H54 (cell line): ENCODE measurements at places on chromosomes 7 and 10.

DNA sequence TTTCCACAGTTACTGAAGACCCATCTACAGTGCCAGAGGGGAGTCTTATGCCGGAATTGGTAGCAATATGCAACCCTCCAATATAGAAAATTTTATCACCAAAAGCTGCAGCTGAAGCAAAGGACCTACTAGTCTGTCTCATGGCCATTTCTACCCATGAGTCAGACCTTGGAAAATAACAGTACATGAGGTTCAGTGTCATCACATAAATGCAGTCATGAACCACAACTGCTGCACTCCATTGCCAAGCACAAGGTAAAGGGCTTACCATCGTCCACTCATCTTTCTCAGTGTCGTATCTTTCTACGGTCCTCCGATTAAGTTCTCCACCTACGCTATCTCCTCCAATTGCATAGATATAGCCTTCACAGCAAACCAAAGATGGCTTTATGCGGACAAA is 21.8 kb downstream of the KBTBD2 start:
- no peak for DNase-seq

- DNase-seq, result no peak
These were observed 28.6 kb upstream of the TRIL start for GRCh38 chr7:28986765-28987110.

GRCh38 chr10:74924251-74924963 is 98.0 kb downstream of the KAT6B start:
- DNase-seq, result peak; percentile 42

- no peak for DNase-seq
These were observed 23.0 kb downstream of the ZNF33B start for GRCh38 chr10:42615419-42615818.

DNA sequence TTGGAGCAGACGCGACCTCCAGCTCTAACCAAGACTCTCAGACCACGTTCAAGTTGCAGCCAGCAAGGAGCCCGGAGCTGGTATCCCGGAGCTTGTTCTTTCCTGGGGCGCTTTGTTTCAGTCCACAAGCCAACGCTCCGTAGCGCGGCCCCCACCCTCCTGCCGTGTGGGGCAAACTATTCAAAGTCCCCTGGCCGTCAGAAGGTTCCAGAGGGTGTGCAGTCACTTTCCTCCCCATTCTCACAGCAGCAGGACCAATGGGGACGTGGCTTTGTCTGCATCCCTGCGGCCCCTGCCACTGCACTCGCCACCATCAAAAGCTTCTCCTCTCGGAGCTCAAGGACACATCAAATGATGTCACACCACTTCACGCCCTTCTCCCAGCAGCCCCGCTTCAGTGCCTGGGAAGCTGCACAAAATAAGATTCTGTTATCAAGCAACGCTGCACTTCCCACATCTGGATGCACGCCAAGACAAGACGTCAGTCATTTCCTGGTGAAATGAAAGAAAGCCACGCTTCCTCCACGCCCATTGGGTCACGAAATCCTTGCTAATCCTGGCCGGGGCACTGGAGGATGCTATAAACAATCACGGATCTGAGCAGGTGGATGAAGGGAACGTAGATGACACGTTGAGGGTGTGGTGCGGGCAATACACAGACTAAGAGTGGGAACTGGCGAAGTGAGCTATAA is 348.2 kb downstream of the PTPRN2 start:
- no peak for DNase-seq

DNA sequence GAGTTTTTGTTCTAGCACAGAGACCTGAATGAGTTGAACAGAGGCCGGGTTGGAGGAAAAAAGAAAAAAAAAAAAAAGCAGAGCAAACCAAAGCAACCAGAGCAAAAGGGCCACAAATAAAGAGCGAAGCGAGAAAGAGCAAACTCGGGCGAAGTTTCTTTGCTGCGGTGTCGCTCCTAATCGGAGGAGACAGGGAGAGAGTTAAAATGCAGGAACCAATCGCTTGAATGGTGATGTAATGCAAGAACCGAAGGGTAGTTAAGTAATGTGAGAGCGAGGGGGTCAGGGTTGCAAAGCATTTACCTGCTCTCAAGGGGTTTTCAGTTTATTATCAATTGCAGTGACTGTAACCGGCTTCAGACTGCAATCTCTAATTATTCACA is 271.7 kb downstream of the TRIL start:
- DNase-seq, result peak; percentile 29

GRCh38 chr7:100572949-100573675 is 588 bp downstream of the SAP25 start:
- DNase-seq, result no peak

GRCh38 chr7:137578541-137578940 is 235.0 kb upstream of the PTN start:
- no peak for DNase-seq

DNA sequence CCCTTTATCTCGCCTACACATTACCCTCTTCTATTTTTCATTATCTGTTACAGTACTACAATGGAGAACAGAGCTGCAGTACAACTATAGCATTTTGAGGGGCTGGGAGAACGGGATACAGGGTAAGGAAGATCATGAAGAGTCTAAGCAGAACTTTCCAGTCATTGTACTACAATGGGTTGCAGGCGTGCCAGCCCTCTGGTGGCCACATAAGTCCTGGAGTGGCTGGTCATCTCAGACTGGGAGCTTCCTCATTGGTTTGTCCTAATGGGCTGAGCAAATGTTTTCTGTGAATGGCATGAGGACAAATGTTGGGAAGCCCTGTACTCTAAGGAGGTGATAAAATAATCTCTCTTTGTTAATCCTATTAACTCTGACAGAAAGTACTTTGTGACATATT is 33.0 kb downstream of the TMEM106B start:
- peak; percentile 18 for DNase-seq

DNA sequence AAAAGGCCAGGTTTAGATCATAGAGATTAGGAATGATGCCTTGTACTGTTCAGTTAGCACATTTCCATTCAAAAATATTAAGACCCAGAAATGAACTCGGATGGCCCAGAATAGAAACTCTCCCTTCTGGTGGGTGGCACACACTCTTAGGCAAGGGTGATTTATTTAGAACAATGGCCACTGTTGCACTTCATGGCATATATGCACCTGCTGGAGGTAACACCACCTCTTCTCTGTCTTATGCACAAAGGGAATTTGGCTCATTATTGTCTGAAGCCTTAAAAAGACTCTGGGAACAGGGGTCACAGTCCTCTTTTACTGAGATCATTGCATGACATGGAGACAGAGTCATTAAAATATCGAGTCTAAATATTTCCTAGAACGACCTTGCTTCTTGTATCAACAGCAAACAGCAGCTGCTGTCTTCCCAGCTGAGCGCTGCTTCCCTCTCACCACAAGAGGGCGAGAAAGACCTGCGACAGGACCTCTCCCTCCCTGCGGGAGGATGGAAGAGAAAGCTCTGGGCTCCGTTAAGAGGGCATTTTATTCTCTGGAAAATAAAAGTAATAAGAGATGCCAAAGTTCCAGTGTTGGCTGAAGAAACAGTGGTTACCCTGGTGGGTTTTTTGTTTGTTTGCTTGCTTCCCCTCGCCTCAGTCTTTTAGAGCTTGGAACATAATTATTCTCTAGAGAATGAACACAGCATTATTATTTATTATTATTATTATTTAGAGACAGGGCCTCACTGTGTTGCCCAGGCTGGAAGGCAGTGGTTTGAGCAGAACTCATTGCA is 13.5 kb upstream of the BAMBI start:
- DNase-seq, result peak; percentile 79

GRCh38 chr10:2936816-2937215 is 130.5 kb upstream of the PFKP start:
- no peak for DNase-seq

GRCh38 chr10:19815731-19816410 is 361 bp upstream of the PLXDC2 start:
- peak; percentile 17 for DNase-seq

DNA sequence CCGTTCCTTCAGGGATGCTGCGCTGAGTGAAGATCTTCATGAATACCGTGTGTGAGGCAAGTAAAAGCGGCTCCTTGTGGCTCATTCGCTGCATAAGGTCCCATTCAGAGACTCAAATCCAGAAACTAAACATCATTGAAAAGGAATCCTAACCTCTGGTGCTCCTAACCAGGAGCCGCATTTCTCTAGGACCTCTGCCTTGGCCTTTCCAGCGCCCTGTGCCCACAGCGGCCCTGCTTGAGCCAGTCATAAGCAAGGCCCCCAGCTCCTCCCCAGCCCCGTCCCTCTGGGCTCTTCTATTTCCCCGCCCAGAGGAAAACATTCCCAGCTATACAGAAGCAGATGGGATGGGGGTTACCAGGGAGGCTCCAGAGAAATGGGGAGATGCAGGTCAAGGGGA is 42.6 kb upstream of the INSIG1 start:
- DNase-seq, result no peak

DNA sequence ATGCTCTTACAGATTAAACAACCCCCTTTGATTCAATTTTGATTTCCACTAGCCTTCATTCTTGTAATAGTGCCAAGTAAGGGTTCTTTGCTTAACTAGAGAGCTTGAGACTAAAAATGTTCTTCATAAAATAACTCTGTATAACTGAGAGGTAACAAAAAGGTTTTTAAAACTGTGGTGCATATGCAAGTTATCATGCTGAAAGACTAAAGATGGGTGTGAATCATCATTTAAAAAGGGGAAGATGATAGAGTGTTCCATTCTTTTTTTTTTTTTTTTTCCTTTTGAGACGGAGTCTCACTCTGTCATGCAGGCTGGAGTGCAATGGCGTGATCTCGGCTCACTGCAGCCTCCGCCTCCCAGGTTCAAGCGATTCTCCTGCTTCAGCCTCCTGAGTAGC is 11.1 kb downstream of the MDFIC start:
- no peak for DNase-seq

DNA sequence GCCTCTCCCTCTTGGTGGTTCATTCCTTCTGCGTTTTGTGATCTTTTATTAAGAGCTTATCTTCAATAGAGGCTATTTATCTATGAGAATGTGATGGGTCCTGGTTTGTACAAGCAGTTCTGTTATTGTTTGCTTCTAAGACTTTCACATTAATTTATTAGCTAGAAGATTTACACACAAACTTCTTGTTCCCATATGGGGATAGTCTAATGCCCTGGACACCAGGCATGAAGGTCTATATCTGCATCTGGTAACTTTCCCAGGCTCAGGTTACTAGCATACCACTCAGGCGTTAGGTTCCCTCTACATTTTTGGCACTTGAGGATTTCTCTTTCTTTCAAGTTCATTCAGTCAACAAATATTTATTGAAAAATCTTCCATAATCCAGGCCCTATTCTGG is 7.7 kb downstream of the XPNPEP1 start:
- no peak for DNase-seq

DNA sequence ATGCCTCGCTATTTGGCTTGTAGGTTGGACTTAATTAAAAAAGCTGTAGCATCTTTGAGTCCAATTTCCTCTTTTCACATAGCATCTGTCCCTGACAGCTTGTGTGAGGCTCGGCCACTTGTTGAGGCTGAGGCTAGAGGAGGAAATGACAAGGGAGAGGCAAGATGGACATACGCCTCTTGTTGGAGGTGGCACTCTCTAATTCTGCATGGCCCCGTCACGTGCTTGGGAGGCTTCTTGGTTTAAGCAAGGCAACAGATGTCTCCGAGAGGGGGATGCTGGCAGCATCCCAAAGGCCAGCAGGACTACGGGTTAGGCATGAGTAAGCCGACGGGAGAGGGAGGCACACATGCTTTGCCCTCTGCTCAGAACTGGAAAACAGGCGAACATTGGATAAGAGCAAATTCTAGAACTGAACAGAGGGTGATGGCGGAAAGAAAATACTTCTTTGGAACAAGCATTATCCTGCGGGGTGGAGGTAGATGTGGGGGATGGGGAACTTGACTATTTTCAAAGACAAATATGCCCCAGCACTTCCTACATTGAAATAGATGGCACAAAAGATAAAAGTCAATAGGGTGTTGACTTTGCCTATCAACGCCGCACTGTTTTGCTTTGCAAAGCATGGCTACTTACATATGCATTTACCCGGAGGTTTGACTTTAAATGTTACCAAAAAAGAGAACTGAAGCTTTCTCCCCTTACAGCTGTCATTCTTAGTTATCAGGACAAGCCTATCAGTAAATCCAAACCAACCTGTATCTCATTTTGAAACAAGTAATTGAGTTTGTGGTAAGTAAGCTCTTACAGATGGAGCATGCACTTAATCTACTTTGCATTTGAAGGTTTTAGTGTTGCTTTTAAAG is 94.8 kb downstream of the CHN2 start:
- no peak for DNase-seq

GRCh38 chr10:84820120-84820519 is 491.7 kb downstream of the CCSER2 start:
- DNase-seq, result no peak

- no peak for DNase-seq
These were observed 481.5 kb upstream of the FOXK1 start for GRCh38 chr7:4200546-4201094.

DNA sequence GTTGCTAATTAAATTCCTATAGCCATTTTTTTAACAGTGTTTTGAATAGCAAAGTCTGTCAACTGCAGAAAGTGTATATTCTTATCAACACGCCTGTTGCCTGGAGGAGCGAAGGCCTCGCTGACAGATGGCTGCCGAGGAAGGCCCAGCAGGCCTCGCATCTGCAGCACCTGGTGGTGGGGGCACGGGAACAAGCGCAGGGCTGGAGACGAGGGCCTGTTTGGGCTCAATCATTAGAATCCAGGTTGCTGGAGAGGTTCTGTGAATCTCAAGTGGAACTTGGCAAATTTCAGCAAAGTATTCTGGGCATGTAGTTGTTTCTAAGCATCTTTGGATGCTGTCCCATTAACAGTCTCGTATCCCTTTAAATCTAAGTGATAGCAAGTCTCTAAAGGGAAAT is 66.1 kb upstream of the FAM204A start:
- DNase-seq, result no peak

GRCh38 chr7:92653136-92653535 is 62.9 kb upstream of the FAM133B start:
- no peak for DNase-seq

DNA sequence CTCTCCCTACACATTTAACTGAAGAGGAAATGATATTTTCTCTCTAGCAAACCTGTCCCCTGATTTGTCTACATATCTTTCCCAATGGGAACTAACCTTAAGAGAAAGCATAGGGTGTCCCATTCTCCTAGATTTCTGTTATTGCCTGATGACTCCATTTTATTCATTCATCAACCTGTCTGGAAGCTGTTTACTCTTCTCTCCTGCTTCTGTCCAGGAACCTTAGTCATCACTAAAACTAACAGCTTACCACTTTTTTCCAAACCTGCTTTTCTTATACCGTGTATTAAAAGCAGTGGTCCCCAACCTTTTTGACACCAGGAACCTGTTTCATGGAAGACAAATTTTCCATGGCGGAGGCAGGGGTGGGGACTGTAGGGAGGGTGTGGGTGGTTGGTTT is 473.3 kb upstream of the PCDH15 start:
- DNase-seq, result no peak

GRCh38 chr10:122049076-122049475 is 60.1 kb downstream of the TACC2 start:
- DNase-seq, result no peak

GRCh38 chr7:38452681-38453108 is 178.5 kb downstream of the AMPH start:
- DNase-seq, result no peak

- DNase-seq, result no peak
These were observed 6.0 kb upstream of the REEP3 start for GRCh38 chr10:63515002-63515763.

- peak; percentile 2 for DNase-seq
These were observed at the start of gene PCDH15 for GRCh38 chr10:54800741-54801421. Gene PCDH15, minus strand, starts transcription at chr10:54801231. Its CDS starts 136,969 bp downstream, at chr10:54664262.

- peak; percentile 58 for DNase-seq
These were observed 20.5 kb upstream of the RASGEF1A start for GRCh38 chr10:43287056-43288007.
